NCI-H2029 (cell line): ENCODE measurements at places on chromosomes 12 and 14.
A peak's percentile ranks its signal among the peaks of the same experiment; 100 is the strongest.

GRCh38 chr14:61337893-61338292 is 16.5 kb downstream of the PRKCH start:
- DNase-seq: no peak

GRCh38 chr14:82482345-82482744 is 948.7 kb upstream of the SEL1L start:
- no peak for DNase-seq

GRCh38 chr14:21025371-21026273 is 761 bp upstream of the NDRG2 start:
- no peak for DNase-seq

GRCh38 chr14:33016613-33017012 is 77.9 kb downstream of the NPAS3 start:
- DNase-seq: no peak

DNA sequence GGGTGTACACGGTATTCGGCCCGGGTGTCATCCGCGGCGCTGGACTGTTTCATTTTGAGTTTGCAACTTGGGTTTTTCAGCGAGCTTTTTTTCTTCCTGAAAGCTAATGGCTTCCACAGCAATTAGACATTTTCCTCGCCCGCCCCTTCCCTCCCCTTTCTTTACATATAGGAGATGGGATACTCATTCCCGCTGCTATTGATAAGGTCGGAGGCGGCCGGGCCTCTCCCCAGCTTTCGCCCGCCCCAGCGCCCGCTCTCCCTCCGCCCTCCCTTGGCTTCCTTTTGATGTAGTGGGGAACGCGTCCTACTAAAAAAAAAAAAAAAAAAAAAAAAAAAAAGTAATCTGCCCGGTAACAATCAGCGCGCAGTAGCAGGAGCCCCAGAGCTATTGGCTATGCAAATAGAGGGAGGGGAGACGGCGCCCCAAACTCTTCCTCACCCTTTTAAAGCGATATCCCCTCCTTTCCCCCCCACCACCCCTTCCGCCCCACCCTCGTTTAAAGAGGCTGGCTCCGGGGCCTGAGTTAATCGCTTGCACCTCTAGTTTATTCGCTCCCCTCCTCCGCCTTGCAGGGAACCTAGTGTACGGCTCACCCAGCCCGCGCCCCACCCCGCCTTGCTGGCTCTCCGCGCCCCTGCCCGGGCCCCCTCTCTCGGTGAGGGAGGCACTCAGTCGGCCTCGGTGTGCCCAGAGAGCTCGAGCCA is 1.7 kb upstream of the CCND2 start:
- no peak for DNase-seq

GRCh38 chr12:119415714-119416113 is 81.2 kb downstream of the CCDC60 start:
- DNase-seq: peak; percentile 66

- no peak for DNase-seq
Measured at GRCh38 chr12:4701395-4702190, 18.6 kb upstream of the GALNT8 start.

GRCh38 chr14:28877923-28878322 is 111.3 kb downstream of the FOXG1 start:
- no peak for DNase-seq

DNA sequence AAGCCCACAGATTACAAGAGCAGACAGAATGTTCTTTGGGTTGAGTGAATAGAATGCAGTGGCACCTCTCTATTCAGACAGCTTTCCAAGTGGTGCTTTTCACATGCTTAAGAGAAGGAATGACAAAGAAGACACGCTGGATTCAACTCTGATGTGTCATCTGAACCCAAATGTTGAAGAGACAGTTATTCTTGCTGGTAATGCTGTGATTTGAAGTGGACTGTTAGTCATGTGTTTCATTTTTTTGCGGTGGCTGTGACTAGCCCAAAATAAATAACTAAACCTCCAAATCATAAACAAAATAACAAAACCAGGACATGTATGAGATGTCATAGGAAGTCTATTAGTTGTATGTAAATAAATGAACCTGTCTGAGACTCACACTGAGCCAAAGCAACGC is 391.8 kb upstream of the PRICKLE1 start:
- DNase-seq: no peak

- DNase-seq: no peak
Measured at GRCh38 chr12:109266106-109266879, 42.8 kb downstream of the FOXN4 start.

DNA sequence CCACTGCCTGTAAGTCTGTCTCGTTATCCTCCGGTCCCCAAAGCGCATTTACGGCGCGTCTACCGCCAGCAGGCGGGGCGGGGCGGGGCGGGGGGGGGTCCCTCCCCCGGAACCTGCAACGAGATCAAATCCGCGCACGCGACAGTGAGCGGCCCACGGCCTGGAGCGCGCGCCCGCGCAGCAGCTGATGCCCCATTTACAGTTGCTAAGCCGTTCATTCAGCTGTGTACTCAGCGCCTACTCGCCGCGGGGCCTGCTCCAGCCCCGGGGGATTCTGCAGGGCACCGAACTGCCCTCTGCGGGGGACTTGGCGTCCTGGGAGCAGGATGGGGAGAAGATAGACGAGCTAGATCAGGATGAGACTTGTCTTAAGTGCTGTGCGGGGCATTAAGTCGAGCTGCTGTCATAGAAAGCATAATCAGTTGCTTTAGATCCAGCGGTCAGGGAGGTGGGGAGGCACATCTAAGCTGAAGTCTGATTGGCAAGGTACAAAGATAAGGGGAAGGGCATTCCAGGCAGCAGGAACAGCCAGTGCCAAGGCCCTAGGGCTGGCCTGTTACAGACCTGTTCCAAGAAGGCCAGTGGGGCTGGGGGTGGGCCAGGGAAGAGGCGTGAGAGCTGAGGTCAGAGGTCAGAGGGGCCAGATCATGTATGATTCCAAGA is 1.4 kb upstream of the CCDC85C start:
- DNase-seq: no peak

- no peak for DNase-seq
Measured at GRCh38 chr14:99971941-99972747, 93.1 kb upstream of the EVL start.

DNA sequence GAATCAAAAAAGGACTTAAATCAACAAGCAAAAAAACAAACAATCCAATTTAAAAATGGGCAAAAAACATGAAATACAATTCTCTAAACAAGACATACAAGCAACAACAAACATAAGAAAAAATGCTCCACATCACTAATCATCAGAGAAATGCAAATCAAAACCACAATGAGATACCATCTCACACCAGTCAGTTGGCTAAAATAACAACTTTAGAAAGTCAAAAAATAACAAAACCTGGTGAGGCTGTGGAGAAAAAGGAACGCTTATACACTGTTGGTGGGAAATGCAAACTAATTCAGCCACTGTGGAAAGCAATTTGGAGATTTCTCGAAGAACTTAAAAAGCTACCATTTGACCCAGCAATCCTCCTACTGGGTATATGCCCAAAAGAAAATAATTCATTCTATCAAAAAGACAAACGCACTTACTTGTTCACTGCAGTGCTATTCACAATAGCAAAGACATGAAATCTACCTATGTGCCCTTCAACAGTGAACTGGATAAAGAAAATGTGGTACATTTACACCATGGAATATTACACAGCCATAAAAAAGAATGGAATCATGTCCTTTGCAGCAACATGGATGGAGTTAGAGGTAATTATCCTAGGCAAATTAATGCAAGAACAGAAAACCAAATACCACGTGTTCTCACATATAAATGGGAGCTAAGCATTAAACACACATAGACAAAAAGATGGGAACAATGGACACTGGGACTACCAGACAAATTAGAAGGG is 26.9 kb downstream of the PRKD1 start:
- DNase-seq: no peak

DNA sequence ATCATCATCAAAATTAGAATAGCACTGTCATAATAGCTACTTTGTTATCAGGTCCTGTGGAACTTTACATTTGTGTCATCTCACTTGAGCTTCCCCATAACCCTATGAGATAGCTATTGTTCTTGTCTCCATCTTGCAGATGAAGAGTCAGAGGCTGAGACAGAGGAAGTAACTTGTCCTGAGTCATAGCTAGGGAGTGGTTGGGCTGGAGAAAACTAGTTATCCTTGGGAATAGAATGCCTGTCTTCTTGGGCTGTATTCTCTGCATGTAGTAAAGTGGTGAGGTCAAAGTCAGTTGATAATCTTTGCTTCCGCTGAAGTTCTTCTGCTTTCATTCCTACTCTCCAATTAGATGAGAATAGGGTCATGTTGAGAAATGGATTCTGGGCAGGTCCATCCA is 117.0 kb downstream of the SMOC1 start:
- no peak for DNase-seq

DNA sequence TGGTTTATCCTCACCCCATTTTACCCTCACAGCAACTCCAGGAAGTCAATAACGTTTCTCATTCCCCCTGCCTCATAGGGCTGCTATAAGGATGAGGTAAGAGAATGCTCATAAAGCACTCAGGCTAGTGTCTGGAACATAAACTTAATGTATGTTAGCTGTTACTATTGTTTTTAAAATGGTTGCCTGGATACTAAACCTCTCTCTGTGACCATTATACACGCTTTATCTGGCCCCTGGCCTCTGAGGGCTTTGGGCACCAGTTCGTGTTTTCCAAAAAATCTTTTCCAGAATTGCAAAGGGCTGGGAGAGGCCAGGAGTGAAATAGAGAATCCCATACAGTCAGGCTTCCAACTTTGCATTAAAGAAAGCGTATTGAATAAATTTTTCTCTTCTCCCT is 113.9 kb downstream of the KTN1 start:
- no peak for DNase-seq

DNA sequence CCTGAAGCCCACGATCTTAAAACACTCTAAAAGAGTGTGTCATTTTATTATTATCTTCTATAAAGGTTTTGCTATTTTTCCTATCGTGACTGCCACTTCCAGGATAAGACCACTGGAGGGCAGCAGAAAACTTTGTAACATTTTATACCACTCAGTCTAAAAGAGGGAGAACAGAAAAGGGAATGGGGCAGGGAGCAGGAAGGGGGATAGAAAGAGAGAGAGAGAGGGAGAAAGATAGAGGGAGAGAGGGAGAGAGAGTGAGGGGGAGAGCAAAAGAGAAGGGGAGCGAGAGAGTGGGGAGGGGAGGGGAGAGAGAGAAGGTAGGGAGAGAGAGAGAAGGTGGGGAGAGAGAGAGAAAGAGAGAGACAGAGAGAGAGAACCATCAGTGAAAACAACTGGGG is 2.0 kb upstream of the ART4 start:
- peak; percentile 21 for DNase-seq

DNA sequence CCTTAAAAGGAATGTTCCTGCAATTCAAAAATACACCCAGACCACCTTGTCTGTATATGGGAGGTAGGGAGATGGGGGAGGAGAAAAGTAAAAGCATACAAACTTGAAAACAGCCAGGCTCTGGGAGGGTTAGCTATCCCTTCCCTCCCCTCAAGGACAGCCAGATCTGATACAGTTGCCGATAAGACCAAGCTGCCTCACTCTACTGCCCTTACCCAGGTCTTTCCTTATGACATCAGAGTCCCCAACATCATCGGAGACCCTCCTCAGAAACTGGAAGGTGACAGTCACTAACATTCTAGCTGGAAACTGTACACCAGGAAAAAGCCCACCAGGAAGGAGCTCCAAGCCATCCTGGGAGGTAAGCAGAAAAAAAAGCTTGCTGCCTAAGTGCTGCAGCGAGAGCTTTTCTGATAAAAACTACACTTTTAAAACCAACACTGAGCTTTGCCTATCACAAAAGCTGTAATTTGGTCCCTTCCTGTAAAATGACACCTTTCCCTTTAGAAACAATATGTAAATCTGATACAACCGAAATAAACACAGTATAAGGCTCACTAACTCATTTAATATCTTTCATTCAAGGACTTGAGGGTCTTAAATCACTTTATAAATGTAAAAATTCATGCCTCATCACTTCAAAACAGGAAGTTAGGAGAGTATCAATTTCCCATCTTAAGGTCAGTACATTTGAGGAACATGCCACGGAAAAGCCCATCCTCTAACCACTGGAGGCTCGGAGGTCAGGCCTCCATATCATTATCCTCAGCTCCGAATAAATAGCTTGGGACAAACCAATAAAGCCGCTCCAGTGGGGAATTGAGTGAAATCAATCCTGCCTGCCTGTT is 20.4 kb upstream of the PLEKHH1 start:
- DNase-seq: no peak

DNA sequence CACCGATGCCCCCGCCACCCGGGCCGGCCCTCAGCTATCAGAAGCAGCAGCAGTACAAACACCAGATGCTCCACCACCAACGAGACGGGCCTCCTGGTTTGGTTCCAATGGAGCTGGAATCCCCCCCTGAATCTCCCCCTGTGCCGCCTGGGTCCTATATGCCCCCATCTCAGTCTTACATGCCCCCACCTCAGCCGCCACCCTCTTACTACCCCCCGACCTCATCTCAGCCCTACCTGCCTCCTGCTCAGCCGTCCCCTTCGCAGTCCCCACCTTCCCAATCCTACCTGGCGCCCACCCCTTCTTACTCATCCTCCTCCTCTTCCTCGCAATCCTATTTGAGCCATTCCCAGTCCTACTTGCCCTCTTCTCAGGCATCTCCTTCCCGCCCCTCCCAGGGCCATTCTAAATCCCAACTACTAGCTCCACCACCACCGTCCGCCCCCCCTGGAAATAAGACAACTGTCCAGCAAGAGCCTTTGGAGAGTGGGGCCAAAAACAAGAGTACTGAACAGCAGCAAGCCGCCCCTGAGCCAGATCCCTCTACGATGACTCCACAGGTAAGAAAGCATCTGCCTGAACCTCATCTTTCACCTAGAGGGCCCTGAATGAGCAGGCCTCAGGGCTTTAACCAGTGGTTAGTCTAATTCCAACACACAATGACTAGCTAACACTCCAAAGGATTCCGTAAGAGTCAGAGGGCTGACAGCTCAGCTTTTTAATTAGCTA is 851 bp downstream of the YLPM1 start:
- no peak for DNase-seq

DNA sequence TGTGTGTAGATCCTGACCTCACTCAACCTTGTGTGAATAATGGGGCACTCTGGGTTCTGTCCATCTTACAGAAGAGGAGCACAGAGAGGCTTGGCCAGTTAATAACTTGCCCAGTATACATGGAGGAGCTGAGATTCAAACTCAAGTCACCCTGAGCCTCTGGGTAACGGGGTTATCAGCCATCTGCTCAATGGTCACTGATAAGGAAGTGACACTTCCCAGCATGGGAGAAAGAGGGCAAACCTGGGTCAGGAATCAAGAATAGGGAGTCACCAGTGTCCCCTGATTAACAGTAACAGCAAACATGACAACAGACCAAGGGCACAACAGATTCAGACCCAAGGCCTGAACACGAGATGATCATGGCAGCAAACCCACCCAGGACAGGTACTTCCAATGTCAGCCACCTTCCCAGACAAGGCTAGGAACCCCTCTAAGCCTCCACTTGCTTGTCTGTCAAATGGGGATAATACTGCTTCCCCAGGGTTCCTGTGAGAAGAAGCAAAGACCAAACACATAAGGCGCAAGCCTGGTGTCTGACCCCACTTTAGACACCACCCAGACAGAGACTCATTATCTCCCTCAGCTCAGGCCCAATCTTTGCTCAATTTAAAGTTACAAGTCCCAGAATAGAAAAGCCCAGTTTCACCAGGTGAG is 3.6 kb downstream of the CCDC85C start:
- DNase-seq: no peak

- no peak for DNase-seq
Measured at GRCh38 chr12:99493197-99493596, 154.4 kb upstream of the GARIN6 start.
